Epithelial cell of esophagus (primary cell): ENCODE measurements at places on chromosomes 1 and 21.
A peak's percentile ranks its signal among the peaks of the same experiment; 100 is the strongest.

DNA sequence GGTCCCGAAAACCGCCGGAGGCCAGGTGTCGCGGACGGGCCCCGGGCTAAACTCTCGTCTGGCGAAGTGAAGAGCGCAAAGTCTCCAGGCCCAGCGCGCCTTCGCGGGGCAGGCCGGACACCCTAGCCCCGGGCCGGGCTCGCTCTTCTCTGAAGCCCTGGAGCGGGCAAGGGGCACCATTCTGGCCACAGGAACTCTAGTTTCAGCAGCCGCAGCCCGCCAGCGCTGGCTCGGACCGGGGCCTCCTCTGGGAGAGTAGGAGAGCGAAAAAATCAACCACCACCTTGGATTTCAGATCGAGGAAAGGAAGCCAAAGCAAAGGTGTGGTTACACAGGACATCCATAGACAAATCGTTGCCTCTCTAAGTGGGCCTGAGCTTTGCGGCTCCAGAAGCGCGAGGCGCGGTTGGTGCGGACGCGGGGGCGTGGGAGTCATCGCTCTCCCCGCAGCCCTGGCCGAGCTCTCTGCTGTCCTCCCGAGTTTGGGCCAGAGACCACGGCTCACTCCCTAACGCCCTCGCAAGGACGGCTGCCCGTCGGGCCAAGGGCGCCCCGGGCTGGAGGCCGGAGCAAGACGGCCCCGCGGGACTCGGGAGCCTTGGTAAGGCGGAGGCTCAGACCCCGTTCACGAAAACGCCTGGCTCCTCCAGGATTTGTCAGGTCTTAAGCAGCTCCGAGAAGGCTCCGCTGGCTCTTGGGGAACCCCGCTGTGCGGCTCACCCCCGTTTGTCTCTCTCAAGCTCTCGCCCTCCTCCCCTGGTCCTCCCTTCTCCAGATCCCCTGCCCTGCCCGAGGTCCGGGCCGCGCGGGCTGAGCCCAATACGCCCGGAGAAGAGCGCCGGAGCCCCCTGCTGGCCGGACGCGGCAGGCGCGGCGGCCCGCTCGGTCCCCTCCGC is 132.9 kb upstream of the DPYD start:
- peak; percentile 61 for DNase-seq

DNA sequence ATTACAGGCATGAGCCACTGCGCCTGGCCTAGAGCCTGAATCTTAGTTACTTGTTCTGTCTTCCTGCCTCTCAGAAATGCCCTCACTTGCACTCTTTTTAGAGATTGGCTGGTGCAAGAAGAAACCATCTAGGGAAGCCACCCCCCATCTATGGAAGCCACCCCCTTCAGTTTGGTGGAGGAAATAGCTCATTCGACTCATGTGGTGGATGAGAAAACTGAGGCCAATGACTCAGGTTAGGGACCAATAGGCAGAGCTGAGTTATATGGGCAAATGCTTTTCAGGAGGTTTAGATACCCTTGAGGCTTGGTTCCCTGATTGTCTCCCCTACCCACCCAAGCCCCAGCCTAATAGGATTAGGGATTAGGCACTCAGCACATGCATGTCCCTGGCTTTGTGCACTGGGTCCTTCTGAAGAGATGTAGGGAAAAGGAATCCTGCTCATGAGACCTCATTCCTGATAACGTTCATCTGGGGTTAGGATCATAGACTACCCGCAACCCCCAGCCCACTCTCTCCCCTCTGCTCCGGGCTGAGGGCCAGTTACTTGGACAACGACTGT is 77.1 kb downstream of the PAX7 start:
- no peak for DNase-seq

GRCh38 chr1:37946703-37947360 is at the start of gene INPP5B:
Gene INPP5B, minus strand, starts transcription at chr1:37947053. Its CDS starts 745 bp downstream, at chr1:37946308.
- no peak for DNase-seq

DNA sequence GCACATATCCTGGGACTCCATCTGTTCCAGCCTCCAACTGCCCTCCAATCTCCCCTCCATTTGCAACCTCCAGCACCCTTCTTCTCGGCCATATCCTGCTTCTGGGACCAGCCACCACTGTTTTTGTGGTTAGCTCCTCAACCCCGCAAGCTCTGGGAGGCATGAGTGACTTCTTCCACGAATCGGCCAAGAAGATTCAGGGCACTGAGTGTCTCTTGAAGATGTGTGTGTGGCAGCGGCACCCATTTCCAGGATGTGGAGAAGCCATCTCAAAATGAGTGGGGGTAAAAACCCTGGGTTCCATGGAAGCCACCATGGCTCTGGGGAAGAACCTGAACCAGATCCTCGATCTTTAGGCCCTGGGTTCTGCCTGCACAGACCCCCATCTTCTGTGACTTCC is 194.6 kb downstream of the SLC45A1 start:
- no peak for DNase-seq

DNA sequence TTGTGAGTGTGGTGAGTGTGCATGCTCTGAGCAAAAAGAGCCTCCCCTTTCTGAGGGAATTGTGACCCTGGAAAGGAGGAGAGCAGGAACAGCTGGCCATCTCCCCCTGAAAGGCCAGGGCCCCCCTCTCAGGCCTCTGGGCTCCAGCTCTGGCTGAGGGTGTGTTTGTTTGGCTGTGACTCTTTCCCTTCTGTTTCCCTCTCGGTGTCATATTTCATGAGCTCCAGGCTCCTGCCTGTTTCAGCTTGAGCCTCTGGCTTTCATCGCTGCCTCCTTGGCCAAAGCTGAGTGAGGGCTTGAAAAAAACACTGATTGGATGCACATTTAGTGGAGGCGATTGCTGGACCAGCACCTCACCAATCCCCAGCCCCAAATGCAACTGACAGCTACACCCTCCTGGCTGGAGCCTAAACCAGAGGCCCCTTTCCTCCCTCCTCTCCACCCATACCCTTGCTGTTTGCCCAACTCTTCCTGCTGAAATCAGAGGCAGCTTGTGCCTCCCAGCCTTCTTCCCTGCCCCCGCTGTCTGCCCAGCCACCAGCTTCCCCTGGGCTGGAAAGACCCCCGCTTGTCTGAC is 64.1 kb downstream of the DDR2 start:
- peak; percentile 89 for DNase-seq
